Ascending aorta (tissue), 2 donors: ENCODE measurements at places on chromosomes 7 and 10. TPM values are rescaled to one million over a fixed set of nuclear protein-coding genes. Genes with fewer than 3 reads are reported as not detected.
A peak's percentile ranks its signal among the peaks of the same experiment; 100 is the strongest.

The NPFFR1 gene
- not detected for total RNA-seq

The ADAM22 gene
- total RNA-seq, result 0.85 TPM

The RPEL1 gene
- not detected for total RNA-seq

The HMX2 gene
- not detected for total RNA-seq

The POLD2 gene
- 97.0 TPM for total RNA-seq

The RTKN2 gene
- total RNA-seq, result not detected

The SLC26A5 gene
- total RNA-seq, result not detected

The ACHE gene
- 7.8 TPM for total RNA-seq

The FBXL13 gene
- total RNA-seq, result 0.75 TPM

GRCh38 chr7:1659696-1660095, 10.4 kb upstream of the ELFN1 start:
- no peak for DNase-seq

DNA sequence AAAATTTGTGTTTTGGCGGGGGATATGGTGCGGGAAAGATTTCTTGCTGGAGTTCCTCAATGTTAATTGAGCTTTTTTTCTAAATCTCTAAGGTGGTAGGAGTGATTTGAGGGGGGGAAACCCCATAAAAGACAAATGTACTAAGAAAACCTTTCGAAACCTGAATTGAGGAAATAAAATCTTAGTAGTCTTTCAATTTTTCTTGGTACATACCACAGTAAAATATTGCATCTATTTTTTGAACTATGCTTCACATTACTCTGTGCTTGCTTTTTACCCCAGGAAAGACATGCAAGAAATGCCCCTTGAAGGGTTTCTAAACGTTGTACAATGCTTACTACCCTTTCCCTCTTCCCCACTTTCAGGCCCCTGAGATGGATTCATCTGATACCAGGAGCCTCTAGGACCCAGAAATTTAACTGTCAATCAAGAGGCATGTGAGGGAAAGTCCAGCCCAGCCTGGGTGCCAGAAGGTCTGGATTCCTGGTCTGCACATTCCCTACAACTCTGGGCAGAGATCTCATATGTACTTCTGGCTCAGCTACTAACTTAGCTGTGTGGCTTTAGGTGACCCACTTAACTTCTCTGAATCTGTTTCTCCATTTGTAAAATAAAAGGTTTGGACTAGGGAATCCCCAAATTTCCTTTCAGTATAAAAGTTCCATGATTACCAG, 5.8 kb upstream of the PDCD4 start:
- no peak for DNase-seq

DNA sequence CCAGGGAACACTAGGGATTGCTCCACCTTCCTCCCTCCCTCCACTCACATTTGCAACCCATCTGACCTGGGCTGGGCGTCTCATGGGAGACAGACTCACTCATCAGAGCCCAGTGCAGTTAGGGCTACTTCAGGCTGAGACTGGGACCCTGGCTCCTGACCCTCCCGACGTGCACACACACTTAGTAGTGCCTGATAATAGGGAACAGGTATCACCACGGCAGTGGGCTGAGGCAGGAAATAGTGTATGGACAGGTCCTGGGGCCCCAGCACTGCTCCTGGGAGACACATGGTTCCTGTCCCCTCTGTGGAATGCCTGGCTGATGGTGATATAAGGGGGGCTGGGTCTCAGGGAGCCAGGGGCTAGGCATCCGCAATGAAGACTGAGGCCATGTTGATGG, 14.3 kb downstream of the AQP1 start:
- DNase-seq, result peak; percentile 59

- no peak for DNase-seq
Observed at GRCh38 chr10:59909815-59910214, 3.5 kb upstream of the CCDC6 start.

- no peak for DNase-seq
Observed at GRCh38 chr7:135856356-135857144, 107.9 kb upstream of the FAM180A start.

- DNase-seq, result no peak
Observed at GRCh38 chr10:72932259-72933015, 22.2 kb downstream of the PLA2G12B start.

DNA sequence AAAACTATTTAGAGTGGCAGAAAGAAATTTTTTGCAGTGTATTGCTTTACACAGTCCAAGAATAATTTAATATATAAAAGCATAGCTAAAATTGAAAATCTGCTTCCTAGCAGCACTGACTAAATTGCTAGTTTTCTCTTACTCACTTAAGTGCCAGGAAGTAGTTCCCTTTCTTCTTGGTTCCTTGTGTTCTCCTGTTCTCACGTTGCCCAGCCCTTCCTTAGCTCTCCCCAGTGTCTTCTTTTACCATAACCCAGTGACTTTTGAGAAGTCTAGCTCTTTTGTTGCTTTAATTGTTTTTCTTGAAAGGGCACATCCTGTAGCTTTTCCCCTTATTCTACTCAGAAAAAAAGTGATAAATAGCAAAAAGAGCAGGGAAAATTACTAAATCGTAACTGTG, 215.5 kb downstream of the THSD7A start:
- no peak for DNase-seq

DNA sequence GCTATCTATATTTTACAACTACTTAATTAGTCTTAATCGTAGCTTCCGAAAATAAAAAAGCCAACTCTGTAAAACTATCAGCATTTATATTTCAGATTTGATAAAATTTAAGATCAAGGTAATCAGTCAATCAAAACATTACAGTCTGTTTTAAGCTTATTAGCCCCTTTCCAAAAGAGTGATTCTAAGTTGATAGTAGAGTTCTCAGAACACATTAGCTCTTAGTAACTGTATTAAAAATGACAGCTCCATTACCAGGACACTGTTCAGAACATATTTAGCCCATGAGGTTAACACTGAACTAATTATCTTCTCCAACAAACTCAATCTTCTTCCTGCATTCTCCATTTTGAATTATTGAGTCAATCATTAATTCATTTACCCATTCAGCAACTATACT, 110.3 kb upstream of the PALS2 start:
- DNase-seq, result no peak

DNA sequence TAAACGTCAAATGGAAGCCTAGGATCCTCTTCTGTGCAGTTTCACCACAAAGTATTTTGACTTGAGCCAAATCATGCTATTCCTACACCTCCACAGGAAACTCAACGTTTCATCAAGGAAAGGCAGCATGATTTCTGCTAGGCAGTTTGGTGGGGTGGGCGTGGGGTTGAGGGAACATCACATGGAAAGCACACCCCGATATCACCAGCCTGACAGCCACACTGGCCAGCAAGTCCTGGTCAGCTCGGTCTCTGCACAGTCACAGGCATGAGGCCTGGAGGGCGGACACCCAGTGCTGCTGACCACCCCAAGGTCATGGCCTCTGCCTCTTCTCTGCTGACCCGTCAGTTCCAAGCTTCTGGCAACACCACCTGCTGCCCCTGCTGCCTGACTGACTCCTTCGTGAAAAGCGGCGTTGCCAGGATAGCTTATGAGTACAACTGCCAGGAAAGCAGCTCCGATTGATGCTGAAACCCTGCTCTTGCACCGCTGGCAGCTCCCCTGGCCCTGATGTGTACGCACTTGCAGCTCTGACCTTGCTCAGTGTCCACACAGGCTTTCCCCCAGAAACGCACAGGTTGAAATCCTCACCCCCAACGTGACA, 171.5 kb downstream of the DIP2C start:
- no peak for DNase-seq

DNA sequence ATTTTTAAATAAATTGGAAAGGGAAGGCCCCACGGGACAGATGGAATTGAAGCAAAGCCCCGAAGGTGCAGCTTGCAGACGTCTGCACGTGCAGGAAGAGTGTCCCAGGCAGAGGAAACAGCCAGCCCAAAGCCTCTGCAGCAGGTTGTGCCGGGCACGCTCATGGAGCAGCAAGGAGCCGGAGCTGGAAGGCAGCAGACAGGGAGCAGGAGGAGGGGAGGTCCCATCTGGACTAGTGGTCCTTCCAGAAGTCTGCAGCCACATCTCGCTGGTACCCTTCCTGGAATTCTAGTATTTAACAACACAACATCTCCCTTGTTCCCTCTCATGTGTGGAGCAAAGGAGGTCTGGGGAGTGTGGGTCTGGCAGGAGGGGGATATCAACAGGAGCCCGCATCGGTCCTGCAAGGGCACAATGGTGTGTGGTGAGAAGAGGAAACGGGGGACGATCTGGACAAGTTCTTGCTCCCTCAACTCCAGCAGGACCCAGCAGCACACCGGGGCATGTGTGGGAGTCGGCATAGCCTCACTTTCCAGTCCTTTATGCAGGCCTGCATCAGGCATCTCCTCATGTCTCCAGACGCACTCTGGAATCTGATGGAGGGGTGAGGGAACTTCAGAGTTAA, 169.3 kb downstream of the GRID1 start:
- no peak for DNase-seq

GRCh38 chr10:65194126-65194525, 1672.9 kb downstream of the REEP3 start:
- no peak for DNase-seq

DNA sequence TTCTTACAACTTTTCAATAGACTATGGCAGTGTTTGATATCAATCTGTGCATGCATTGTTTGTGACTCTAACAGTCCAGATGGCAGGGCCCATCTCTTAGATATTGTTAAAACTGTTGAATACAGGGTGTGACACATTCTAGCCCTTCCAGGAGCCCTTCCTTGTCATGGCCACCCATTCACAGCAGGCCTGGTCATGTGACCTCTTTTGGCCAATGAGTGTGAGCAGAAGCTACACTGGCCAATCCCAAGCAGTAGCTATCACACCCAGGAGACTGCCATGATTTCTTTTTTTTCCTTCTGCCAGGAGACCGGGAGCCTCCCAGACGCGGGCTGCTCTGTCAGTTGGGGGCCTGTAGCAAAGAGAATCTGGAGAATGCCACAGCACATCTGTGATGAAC, 655.4 kb upstream of the MKI67 start:
- DNase-seq, result no peak

- DNase-seq, result no peak
Observed at GRCh38 chr7:86592185-86592584, 51.5 kb upstream of the GRM3 start.

DNA sequence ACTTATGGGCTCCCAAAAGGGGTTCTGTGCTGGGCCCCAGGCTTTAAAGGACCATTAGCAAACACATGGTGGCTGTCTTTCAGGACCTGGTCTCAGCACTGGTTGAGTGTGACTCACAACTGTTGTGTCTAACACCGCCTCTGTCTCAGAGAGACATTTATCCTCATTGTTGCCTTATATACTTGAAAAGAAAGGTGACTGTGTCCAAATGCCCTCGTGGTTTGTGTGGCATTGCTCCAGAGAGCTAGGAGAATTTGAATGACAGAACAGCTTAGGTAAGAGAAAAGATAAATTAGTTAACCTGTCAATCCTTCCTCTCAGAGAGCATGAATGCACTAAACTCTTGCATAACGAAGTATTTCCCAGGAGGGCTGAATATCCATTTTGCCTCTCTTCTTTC, 14.5 kb upstream of the FAM13C start:
- DNase-seq, result no peak

DNA sequence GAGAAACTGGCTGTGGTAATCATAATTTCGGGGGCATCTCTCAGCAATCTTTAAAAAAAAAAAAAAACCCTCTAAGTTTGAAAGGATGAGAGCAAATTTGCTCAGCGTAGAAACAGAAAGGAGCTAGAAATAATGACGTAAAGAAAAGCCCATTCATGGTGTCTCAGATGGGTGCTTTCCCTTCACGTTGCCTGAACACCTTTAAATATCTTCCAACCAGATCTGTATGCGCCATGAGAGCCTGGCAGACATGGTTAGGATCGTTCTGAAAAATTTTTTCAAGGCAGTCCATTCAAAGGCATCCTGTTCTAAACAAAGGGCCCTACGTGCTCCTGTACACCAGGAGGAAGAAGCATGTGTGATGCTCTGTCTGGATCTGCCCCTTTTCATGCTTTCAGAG, 141.2 kb upstream of the C1QL3 start:
- no peak for DNase-seq
